CD4-positive, alpha-beta T cell treated with Interferon alpha-2 for 1 hour (primary cell): ENCODE measurements at places on chromosomes 4 and X.

DNA sequence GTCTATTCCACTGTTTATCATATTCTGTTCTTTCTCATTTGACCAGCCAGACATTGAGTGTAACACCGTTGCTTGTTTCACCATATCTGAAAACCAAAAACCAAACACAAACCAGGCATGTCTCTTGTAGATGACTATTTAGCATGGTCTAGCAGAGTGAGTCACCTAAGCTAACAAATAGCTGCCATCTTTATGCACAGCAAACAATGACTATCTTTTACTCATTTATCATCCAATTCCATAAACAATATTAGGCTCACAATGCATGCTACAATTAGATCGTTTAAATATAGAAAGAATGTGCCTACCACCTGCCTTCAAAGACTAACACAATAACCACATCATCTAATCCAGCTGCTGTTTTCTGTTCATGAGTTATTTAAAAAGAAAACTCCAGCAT lies 495.4 kb downstream of the PCDH19 start:
- no peak for DNase-seq

GRCh38 chr4:107037199-107037584 lies 1.1 kb upstream of the DKK2 start:
- DNase-seq = no peak

DNA sequence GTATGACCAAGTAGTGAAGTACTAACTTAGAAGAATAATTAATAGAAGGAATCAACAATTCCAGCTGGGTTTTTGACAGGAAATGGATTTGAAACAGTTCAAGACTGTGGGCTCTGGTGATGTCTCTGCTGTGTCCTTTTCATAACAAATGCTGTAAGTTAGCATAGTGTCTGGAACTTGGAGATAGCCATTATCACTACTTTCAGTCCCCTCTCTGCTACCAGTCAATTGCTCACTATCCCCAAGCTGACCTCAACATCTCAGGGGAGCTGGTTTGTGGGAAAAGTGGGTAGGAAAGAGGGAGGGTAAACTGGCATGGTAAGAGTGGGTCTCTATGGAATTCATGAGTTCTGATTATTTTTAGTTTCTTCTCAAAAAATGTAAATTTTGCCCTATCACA lies 231.4 kb upstream of the MID1 start:
- no peak for DNase-seq

DNA sequence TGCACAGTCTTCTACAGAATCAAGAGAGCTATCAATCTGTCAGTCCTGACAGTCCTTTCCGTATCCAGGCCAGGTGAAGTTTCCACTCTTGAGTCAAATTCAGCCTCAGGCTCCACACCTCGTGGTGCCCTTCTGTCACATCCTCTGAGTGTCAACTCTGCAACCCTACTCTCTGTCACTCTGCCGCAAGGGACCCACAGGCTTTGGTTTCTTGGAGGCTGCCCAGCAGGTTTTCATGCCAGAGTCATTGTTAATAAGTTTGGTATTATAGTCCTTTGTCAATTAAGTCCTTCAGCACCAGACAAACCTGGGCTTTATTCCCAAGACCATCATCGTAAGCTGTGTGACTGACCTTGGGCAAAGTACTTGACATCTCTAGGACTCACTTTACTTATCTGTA lies 83.4 kb upstream of the KLHL13 start:
- no peak for DNase-seq

DNA sequence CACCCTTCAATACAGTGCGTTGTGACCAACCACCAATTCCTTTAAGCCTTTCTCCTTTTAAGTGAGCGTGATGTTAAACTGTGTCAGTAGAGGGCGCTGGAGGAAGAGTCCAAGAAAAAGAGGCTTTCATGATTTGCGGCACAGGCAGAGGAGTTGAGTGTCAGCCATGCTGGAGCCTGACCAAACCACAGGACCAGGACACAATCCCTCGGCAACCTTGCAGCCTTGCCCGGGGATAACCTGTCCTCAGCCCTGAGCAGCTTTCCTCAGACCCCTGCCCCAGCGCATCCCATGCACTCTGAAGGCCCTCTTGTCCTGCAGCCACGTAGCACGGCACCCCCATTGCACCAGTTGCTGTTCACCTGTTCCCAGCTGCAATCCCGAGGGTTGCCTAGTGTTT lies 53.5 kb upstream of the SMIM31 start:
- no peak for DNase-seq

DNA sequence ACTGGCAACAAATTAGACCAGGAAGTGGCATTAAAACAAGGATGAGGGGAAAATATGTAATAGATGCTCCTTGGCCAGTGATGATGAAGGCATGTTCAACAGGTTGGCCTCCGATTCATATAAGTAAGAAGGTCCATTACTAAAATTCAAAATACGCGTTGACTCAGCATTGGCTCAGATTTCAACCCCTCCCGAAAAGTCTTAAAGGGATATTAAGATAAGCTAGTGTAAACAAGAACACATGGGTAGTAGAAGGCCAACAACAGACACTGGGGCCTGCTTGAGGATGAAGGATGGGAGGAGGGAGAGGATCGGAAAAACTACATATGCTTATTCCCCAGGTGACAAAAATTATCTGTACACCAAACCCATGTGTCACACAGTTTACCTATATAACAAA lies 19.1 kb upstream of the LAP3 start:
- DNase-seq = no peak

DNA sequence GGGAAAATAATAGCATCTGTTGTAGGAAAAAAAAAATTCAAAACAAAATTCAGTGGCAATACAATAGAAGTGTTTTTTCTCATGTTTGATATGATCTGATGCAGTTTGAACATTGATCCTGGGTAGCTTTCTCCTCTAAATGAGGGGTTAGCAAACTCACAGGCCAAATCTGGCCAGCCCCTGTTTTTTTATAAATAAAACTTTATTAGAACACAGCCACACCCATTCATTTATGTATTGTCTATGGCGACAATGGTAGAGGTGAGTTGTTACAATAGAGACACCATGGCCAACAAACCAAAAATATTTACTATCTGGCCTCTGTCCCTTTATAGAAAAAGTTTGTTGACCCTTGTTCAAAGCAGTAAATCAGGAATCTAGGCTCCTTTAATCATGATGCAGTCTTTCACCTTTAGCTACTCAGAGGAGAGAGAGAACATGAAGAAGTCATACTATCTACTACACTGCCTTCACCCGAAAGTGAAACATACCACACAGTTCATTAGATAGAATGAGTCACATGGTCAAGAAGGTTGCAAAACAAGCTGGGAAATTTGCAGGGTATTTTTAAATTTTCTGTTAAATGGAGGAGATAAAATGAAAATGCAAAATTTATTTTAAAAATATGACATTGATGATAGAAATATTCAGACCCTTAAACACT lies 186.6 kb upstream of the MAOA start:
- no peak for DNase-seq

GRCh38 chr4:138674209-138674608 lies 341.4 kb upstream of the NOCT start:
- DNase-seq = no peak

DNA sequence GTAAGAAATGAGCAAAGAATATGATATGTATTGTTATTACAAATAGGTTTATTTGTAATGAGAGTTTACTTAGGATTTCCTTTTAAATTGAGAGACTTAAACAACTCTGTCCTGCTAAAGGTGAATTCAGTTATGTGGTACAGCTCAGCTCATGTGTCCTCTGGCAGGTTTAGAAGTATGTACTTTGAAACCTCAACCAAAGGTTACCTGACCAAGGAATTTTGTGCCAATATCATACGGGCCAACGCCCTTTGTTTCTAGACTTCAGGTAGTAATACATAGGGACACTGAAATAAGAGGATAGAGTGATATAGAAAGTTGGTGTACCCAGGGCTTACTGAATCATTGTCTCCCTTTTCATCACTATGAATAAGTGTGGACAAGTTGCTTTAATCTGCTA lies 25.7 kb downstream of the SLAIN2 start:
- no peak for DNase-seq

DNA sequence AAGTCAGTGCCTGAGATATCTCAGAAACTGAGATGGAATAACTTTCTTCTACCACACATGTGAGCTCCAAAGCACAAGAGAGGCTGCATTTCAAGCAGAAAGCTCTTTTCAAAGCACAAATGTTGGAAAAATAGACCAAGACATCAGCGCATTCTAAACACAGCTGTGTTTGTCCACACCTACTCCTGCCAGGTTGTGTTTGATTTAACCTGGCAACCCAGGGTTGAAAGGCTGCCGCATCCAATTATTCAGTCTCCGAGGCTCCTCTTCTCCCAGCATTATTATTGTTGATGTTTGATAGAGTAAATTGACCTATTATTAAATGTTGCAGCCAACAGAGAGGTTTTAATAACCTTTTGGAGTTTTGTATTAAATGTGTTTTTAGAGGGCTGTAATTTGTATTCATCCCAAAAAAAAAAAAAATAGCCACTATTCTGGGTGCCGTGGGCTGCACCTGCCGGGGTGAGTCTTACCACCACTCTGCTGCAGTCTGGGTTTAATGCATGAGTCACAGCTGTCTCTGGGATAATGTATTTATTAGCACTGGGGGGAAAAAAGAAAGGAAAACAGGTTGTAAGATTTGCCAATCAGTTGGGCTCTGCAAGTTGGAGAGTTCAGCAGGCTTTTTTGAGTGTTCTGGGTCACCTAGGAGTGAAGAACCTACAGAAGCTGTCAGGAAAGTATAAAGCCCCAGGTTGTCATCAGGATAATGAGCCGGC lies 105.2 kb upstream of the NOCT start:
- DNase-seq = no peak

DNA sequence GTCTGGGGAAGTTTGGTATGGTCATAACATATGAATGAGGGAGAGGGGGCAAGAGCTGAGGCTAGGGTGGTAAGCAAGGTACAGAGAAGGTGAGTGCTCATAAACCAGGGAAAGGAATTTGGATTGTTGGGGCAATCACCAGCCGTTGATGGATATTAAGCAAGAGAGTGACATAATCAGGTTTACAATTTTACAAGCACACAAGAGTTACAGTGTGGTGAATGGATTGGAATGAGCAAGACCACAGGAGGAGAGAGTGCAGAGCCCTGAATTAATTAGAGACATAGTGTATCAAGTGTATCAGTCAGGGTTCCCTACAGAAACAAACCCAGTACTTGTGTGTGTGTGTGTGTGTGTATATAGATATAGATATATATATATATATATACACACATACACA lies 18.7 kb upstream of the FMR1NB start:
- no peak for DNase-seq

DNA sequence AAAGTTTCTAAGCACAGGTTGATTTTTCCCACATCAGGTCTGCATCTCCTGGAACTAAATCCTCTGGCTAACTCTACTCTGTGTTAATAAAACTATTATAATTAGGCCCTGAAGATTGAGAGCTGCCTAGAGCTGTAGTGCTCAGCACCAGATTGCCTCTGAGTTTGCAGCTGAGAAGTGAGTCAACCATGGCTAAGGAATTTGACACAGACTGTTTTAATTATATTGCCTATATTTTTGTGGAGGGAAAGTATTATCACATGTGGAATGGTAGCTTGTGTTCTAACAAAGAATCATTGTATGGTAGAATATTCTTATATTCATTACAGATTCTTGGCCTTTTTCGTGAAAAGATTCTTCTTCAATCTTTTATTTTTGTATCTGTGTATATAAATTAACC lies 1907.6 kb upstream of the TENM3 start:
- no peak for DNase-seq
